Mesendoderm (in vitro differentiated cells): ENCODE measurements at places on chromosomes 3 and 15.
A peak's percentile ranks its signal among the peaks of the same experiment; 100 is the strongest.

- DNase-seq = peak; percentile 42
Measured at GRCh38 chr15:77144026-77144425, 73.1 kb upstream of the TSPAN3 start.

GRCh38 chr3:99407257-99407656 lies 231.1 kb upstream of the COL8A1 start:
- DNase-seq = no peak

GRCh38 chr3:99498550-99499234 lies 139.7 kb upstream of the COL8A1 start:
- DNase-seq = peak; percentile 37

- DNase-seq = peak; percentile 72
Measured at GRCh38 chr3:159775372-159775961, 213.2 kb upstream of the IL12A start.

DNA sequence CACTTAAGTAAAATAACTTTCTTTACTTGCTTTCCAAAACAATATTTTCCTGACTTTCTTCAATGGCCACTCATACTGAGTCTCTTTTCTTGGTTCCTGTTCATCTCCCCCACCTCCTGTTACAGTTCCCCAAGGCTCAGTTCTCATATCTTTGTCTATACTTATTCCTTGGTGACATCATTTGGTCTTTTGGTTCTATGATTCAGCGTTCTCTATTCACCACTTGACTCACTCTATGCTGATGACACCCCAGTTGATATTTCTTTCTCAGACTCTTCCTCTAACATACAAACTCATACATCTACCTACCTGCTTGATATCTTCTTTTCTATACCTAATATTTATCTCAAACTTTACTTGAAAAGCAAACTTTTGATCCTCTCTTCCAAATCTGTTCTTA lies 85.0 kb upstream of the P3H2 start:
- DNase-seq = no peak

- peak; percentile 66 for DNase-seq
Measured at GRCh38 chr3:159861369-159861987, 127.2 kb upstream of the IL12A start.
